Foreskin melanocyte (primary cell): ENCODE measurements at places on chromosomes 6 and 20.

DNA sequence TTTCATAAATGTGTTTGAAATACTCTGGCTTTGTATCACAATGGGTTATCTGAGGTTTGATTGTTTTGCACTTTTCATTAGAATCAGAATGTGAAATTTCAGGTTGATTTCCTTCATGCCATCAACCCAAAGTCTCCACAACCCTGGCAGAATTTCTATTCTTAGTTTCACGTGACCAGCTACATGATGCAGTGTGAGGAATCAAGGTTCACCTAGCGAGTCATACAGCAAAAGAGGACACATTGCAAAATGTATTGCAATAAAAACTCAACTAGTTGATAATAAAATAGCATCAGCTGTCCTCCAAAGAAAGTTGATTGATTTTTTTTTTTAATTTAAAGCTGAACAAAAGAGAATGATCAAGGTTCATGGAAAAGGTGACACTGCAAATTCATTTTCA, 2.2 kb downstream of the HAO1 start:
- DNase-seq: no peak

DNA sequence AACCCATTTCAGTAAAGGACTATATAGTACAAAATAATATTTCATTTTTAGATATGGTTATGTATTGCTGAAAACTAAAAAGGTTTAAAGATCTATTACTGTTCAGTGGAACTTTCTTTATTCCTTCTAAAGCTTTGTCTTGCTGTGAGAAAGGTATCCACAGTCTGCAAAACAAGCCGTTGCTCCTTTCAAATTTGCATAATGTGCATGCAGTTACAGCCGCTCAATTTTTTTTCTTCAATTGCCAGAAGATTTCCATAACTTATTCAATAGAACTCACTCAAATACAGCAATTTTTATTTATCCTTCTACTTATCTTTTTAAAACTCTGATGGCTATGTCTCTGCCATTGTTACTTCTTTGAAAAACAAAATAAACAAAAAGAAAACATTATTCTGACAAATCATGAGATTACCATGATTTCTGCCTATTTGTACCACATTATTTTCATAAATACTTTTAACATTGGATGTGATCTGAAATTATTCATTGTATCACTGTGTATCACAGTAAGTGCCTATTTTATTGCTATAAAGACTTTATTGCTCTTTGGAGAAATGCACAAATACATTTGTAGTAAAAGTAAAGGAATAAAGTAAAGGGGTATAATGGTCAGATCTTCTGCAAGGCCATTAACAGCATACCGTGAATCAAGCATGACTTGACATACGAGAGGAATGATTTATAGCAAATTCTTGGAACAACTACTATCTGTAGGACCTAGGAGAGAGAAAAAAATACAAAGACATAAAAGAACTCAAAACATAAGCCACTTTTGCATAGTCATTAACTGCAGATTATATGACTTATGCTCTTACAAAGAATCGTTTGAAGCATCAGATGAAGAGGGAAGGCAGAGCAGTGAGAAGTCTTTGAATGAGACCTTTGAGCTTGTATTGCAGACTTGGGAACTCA, 29.6 kb upstream of the HBS1L start:
- DNase-seq: peak; percentile 71

- DNase-seq: no peak
Observed at GRCh38 chr6:110125361-110125760, 54.1 kb downstream of the WASF1 start.

DNA sequence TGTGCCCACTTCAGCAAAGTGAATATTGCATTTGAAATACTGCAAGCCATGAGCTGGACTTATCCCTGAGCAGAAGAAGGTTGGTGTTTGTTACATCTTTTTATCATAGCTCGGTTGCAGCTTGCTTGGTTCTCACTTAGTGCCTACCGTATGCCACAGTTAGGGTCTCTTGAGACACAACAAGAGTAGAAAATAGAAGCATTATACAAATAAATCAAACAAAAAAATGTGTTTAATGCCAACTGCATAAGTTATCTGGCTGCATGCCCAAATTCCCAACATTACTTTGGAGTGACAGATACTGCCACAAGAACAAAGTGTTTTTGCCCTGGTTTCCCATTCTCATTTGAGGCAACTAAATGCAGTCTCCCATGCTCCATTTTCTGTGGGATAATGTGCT, 53.9 kb upstream of the LAMP5 start:
- DNase-seq: peak; percentile 5

- no peak for DNase-seq
Observed at GRCh38 chr6:43891072-43891870, 121.3 kb downstream of the VEGFA start.

- no peak for DNase-seq
Observed at GRCh38 chr6:151309619-151310018, 69.9 kb downstream of the AKAP12 start.

- no peak for DNase-seq
Observed at GRCh38 chr6:164502833-164503232, 806.6 kb downstream of the C6orf118 start.

DNA sequence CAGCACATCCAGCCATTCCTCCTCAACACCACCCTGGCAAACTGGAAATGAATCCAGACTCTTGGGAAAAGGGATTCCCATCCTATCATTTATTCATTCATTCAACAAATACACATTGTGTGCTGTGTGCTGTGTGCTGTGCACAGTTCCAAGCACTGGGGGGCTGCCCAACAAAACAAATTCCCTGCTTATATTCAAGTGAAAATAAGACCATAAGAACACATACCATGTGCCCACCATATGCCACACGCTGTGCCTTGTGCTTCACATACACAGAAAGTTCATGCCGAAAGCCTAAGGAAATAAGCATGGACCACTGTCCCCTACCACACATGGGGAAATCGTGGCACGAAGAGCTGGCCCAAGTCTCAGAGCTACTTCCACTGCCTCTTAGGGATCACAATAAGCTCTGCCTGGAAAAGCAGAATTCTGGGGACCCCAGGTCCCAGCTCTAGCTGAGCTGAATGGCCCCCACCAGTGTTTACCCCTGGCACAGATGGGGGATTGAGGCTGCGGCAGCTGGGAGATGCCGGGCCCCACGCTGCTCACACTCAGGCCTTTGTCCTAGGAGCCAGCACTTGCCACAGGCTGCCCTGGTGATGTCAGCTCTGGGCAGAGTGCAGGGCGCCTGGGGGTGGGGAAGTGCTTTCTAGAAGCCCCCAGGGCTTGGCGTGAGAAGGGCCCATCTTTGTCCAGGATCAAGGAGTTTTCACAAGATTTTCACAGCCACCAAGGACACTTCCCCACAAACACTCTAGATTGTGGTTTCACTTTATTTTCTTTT, 99.6 kb downstream of the PREX1 start:
- peak; percentile 89 for DNase-seq

DNA sequence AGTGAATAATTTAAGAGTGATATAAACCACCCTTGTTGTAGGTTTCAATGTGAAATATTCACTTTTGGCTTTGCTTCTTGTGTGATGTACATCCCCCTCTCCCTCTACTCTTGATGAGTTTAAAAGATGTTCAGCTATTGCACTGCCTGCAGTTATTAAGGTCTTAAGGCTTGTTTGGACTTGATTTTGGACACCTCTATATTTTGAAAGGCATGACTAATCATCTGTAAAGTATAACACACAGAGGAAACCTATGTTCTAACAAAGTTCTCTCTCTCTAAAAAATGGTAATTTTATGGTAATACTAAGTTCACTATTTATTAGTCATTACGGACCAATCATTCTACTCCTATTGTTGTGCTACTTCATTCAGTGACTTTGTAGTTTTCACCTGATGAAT, 1719.9 kb downstream of the GRIK2 start:
- DNase-seq: no peak

- no peak for DNase-seq
Observed at GRCh38 chr6:116577486-116577885, 6.2 kb downstream of the RWDD1 start.
